ENCODE measurements at places on chromosomes 7 and 10.

- no peak for DNase-seq
Measured at GRCh38 chr7:33965183-33965744, 59.9 kb downstream of the BMPER start.

DNA sequence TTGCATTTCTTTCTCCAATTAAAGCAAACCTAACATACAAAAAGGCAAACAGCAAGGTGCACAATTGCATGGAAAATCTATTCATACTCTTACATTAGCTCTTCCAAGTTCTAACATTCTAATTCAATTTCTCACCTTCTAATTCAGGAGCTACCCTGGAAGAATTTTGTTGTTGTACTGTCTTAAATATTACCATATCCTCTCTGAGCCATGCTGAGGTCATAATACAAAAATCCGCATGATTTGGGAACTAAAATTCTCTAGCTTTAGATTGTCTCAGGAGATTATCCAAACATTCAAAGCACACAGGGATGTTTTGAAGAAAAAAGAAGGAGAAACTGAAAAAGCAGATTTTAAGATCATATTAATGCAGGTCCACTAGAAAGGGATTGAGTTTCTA lies 229.9 kb downstream of the KIAA1217 start:
- no peak for DNase-seq

DNA sequence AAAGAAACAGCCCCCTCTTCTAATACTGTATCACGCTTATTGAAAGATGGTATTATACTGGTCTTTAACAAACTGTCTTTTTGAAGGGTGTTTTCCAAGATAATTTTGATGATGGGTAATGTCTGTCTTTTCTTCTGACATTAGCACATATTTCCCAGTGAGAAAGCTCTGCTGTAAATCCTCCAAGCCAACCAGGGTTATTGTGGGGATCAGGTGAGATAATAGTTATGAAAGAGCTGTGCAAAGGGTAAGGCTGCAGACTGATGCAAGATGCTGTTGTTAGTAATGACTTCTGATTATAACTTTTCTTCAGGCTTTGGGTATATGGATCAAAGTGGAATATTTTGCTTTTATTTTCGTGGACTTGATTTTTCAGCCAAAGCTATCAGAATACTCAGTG lies 581.7 kb downstream of the REEP3 start:
- no peak for DNase-seq

- DNase-seq, result no peak
Measured at GRCh38 chr10:15293862-15294842, 76.9 kb downstream of the FAM171A1 start.

- no peak for DNase-seq
Measured at GRCh38 chr10:77299320-77299719, 338.3 kb downstream of the KCNMA1 start.

- DNase-seq, result no peak
Measured at GRCh38 chr7:132666774-132667172, 90.5 kb upstream of the PLXNA4 start.

- no peak for DNase-seq
Measured at GRCh38 chr10:60944910-60945297, 919 bp upstream of the RHOBTB1 start.
